DND-41 (cell line): ENCODE measurements at places on chromosomes 2 and 18.
A peak's percentile ranks its signal among the peaks of the same experiment; 100 is the strongest.

DNA sequence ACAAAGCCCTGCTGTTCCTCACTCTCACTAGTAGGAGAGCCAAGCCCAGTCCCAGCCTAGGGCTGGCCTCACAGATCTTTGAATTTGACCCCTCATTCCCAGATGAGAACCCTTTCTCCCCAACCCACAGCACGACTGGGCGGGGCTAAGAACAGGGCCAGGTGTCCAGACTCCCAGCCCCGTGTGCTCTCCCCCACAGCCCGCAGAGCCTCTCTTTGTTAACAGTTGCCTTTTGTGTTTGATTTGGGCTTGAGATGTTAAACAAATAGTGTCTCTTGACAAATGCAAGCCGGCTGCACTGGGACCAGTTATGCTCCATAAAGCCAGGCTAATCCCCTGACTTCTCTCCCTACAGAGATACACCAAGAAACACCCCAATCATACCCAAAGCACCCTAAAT lies 4.7 kb upstream of the KCNK3 start:
- no peak for DNase-seq

DNA sequence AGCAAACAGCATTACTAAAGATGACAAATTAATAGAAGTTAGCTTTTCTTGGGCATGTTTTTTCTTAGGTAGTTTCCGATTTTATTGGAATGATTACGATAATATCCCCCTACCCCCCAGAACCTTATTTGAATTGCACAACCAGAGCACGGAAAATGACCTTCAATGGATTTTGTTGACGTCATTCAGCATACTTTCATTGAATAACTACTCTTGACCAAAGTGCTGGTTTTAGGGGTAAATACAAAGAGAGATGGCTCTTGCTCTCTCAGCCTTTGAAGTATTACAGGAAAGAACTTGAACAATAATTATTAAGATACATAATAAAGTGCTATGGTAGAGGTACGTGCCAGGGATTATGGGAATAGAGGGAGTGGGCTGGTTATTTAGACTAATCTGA lies 36.0 kb downstream of the VAPA start:
- no peak for DNase-seq

GRCh38 chr18:21105936-21106335 lies 5.7 kb downstream of the ROCK1 start:
- DNase-seq, result no peak

- DNase-seq, result no peak
Observed at GRCh38 chr2:46686811-46687210, 207.4 kb downstream of the TMEM247 start.

DNA sequence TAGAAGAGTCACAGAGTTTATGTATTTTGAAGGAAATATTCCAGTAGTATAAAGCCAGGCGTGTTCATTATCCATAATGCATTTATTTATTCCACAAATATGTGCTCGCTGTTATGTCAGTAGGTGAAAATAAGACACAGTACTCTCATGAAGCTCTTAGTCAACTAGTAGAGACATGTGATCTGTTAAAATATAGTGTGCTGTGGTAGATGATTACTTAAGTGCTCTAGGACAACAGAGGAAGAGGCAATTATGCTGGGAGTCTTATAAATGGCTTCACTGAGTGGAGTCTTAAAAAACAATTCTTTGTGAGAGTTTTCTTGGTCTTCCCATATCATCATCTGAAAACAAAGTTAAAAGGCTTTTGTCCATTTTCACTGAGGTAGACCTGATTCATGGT lies 457.3 kb downstream of the XIRP2 start:
- DNase-seq, result no peak

- no peak for DNase-seq
Observed at GRCh38 chr2:233490831-233491230, 75.8 kb downstream of the USP40 start.

GRCh38 chr2:109237792-109238191 lies 108.8 kb downstream of the SH3RF3 start:
- DNase-seq, result no peak

- DNase-seq, result no peak
Observed at GRCh38 chr2:1791006-1791605, 46.8 kb upstream of the PXDN start.

- no peak for DNase-seq
Observed at GRCh38 chr18:63686871-63687270, 15.9 kb upstream of the SERPINB11 start.

GRCh38 chr2:128287780-128288735 lies 30.6 kb downstream of the HS6ST1 start:
- DNase-seq, result peak; percentile 26

DNA sequence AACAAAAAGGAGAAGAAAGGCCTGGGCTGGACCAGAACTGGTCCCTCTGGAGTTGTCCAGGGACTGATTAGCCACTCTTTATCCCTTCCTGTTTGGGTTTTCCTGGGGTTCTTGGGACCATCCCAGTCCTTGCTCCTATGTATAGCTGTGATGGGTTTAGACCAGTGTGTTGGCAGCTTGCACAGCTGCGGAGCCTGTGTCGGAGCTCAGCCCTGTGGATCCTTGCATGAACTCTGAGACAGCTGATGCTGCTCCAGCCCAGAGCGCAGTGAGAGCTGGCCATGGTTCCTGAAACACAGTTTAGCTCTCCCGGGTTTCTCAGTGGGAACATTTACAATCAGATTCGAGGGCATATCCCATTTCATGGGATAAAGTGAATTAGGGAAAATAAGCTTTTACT lies 16.9 kb downstream of the IMPA2 start:
- no peak for DNase-seq

DNA sequence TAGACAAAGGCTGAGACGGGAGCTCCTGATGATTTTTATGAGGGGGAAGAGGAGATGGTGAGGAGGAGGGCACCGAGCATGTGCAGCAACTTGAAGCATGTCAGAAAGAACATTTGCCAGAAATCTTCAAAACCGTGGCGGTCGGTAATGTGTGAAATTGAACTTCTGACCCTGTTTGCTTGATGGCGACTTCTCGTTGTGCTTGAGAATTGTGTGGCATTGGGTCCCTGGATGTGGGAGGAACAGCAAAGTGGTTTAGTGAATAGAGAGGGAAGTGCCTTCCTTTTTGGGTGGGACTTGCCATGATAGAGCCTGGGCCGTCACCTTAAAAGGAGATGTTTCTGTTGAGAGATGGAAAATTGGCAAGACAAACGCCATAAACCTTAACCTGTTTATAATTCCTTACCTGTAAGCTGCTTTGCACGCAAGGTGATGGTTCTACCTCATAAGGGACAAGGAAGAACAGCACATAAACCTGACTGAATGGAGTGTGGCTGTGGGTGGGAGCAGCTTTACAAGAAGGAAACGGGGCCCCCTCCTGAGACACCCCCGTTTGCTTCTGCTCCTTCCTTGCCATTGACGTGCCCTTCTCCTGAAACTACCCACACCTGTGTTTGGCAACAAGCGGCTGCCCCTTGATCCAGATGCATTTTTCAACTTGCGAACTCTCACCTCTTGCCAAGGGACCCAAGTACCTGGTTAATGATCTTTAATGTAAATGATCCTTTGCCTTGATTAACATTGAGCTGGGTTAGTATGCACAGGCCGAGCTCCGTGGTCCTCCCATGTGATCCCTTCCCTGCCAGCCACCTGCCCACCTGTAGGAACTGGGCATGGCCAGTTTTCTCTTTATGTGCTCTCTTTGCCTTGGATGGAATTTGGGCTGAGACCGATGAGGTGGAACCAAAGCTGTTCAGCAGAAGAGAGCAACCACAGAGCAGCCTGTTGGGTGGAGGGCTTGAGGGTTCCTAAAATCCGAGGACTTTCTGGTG lies 153.2 kb downstream of the NEDD4L start:
- no peak for DNase-seq

- no peak for DNase-seq
Observed at GRCh38 chr2:152585830-152586484, 131.3 kb downstream of the PRPF40A start.

GRCh38 chr2:140392824-140393223 lies 1612.6 kb upstream of the NXPH2 start:
- no peak for DNase-seq

- DNase-seq, result no peak
Observed at GRCh38 chr18:73283032-73283431, 415.2 kb upstream of the NETO1 start.

GRCh38 chr2:138327967-138328366 lies 173.6 kb upstream of the SPOPL start:
- no peak for DNase-seq

- DNase-seq, result no peak
Observed at GRCh38 chr2:135999899-136000298, 14.5 kb upstream of the DARS1 start.

DNA sequence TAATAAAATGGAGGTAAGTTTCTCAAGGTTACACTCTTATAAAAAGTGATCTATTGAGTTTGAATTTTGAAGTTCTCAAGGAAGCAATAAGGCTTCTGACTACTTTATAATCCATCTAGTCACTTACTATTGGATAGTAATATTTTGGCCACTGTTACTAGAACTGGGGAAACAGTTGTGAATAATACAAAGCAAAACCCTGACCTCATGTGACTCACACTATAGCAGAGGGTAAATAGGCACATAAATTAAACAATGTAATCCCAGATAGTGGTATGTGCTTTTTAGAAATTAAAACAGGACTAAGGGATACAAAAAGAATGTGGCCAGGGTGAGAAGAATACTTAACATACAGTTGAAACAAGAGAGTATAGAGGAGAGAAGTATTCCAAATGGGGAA lies 78.6 kb downstream of the CALCRL start:
- no peak for DNase-seq

GRCh38 chr18:68288408-68288807 lies 426.5 kb downstream of the TMX3 start:
- no peak for DNase-seq

DNA sequence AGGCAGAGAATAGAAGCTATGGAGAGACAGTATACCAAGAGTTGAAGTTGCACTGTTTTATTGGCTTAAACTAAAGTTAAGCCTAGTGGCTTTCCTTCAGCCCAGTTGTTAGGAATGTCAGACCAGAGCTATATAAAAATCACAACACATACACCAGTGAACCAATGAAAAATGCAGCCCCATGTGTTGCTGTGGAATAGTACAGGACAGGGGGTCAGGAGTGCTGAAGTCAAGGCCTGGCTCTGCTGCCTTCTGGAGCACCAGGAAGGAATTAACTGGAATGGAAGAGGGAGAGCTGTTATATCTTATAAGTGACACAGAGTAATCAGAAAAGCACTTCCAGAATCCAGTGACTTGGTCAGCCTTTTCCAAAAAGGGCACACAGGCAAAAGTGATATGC lies 58.9 kb downstream of the OSR1 start:
- no peak for DNase-seq

DNA sequence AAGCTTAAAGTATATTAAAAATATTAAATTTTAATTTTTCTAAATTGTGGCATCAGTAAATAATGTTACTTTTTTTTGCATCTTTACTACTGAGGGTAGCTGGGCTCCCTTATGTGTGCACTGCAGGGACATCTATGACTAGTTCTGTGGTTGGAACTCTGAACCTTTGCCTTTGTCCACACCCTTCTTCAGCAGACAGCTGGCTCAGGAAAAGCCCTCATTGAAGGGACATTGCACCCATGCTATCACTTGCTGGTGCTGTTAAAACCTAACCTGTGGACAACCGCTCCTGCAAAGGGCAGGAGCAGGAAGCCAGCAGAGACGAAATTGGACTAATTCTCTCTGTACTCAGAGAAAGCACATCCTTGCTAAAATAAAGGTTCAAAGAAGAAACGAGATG lies 30.1 kb downstream of the MOCOS start:
- no peak for DNase-seq

GRCh38 chr2:179796213-179797007 lies 65.0 kb downstream of the ZNF385B start:
- no peak for DNase-seq

GRCh38 chr2:53600815-53601214 lies 166.8 kb upstream of the CHAC2 start:
- DNase-seq, result no peak

GRCh38 chr2:132936791-132937190 lies 266.8 kb upstream of the LYPD1 start:
- no peak for DNase-seq

GRCh38 chr18:48108136-48108535 lies 177.7 kb upstream of the SMAD2 start:
- peak; percentile 44 for DNase-seq

- no peak for DNase-seq
Observed at GRCh38 chr18:9779630-9780029, 71.5 kb downstream of the RAB31 start.

- no peak for DNase-seq
Observed at GRCh38 chr2:109317471-109318095, 188.6 kb downstream of the SH3RF3 start.

GRCh38 chr2:152762202-152762601 lies 43.8 kb downstream of the ARL6IP6 start:
- DNase-seq, result no peak
